ENCODE measurements at places on chromosomes 16 and 17.

DNA sequence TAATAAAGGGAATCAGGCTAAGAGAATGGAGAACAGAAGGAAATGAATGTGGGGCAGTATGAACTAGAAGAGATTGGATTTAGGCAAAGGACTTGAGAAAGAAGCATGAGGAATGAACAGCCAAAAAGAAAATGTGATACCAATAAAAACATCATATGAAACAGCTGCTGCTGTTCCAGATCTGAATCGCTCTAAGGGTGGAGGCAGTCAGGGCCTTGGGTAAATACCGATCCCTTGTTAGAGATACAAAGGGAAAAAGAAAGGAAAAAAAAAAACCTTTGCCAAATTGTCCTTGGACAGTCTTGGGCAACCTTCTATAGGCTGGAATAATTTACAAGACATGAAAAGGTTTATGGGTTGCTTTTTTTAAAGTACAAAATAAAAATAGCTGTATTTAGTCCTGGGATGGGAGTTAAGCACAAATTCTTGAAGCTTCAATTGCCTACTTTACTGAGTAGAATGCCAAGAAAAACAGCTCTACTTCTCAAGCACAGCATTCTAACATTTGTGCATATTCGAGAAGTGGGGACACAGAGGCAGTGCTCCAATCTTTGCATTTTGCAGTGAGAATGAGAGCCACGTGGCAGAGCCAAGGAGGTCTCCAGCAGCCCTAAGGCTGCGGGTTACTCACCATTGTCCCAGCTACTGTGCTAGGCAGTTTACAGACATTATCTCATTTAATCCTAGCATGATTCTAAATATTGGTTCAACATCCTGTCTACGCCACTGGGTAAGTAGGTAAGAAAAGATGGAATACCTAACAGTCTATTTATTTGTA, 43.3 kb upstream of the PSMD7 start:
- DNase-seq = no peak

DNA sequence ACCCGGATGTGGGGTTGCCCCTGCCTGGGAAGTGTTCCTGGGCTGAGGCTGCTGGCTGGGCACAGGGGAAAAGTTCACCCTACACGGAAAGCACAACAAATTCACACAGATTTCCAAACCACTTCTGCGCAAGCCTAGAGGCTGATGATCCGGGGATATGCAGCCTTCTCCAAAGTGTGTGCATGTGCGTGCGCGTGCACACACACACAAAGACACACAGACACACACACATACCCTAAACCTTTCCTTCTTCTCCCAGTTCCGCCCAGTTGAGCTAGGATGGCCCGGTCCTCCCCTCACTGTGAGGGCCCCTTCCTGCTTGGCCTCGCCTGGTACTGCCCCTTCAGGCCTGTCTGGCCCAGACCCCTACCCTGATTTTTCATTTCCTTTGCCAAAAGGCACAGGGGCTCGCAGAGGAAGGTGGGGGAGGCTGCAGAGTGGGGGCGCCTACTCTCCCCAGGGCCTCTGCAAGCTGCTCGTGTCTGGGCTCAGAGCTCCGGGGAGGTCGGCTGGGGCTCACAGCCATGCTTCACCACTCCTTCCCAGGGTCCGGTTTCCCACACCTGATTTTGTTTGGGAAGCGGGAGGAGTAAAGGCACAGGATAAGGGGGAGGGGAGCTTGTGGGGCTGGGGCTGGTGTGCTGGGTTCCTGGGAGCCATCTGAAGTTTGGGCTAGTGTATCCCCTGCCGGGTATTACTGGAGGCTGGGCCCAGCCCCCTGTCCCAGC, 144.7 kb downstream of the ENGASE start:
- DNase-seq = no peak

GRCh38 chr16:29662729-29663015, 375 bp upstream of the SPN start:
- DNase-seq = no peak

- no peak for DNase-seq
These were observed 156.5 kb downstream of the RGS9 start for GRCh38 chr17:65293584-65294180.

DNA sequence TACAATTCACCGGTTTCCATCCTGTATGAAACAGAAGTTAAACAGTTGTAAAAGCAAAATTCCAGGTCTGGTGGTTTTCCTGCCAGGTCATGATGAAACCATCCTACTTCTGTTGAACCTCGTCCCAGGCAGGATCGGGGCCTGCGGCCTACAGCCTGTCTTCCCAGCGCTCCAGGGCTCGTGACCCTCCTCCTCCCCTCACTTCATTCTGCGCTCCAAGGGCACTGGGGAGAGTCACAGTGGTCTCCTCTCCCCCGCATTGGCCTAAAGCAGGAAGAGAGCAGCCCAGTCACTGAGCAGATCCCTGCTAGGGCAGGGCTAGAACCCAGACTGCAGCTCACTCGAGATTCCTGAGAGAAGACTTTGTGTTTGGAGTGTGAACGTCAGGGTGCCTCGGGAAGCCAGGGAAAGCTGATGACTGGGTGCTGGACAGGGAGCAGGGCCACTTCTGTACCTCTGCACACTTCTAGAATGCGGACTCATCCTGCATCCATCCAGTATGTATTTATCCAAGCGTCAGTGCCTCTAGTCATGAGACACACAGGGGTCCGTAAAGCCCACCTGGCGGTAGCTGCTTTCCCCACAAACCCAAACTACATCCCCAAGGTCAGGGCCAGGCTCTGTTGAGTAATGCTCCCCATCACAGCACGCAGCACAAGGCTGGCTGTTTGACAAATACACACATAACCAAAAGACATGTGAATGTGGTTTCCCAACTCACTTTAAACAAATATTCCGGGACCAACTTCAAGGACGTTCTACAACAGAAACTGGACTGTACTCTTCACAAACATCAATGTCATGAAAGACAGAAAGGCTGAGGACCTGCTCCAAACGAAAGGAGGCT, 1.7 kb upstream of the ITGAE start:
- no peak for DNase-seq

GRCh38 chr17:74262601-74263000, 11.4 kb upstream of the DNAI2 start:
- no peak for DNase-seq

GRCh38 chr16:55021595-55022475, 91.2 kb downstream of the IRX5 start:
- no peak for DNase-seq

DNA sequence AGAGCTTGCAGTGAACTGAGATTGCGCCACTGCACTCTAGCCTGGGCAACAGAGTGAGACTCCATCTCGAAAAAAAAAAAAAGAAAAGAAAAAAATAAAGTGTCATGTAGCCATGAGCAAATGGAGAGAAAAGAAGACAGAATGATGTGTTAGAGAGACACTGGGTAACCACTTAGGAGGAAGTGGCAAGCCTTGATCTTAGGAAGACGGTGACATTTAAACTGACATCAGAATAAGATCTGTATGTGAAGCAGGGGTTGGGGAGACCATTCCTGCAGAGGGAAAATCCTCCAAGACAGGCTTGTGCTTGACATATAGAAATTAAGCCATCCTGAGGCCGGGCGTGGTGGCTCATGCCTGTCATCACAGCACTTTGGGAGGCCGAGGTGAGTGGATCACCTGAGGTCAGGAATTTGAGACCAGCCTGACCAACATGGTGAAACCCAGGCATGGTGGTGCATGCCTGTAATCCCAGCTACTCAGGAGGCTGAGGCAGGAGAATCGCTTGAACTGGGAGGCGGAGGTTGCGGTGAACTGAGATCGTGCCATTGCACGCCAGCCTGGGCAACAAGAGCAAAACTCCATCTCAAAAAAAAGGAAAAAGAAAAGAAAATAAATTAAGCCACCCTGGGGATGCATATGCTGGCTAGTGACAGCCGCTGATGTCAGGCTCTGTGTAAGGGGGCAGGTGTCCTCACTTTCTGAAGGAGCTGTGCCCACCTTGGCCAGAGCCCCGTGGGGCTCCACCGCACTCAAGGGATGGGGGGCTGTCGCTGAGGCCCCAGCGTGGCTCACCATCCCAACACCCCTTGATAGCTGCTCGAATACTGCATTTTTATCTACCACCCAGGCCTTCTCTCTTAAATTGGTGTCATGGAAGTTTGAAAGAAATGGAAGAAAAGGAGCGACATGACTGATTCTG, 13.1 kb upstream of the CYB5B start:
- no peak for DNase-seq

- no peak for DNase-seq
These were observed 4.3 kb upstream of the HES7 start for GRCh38 chr17:8128125-8128784.

GRCh38 chr16:30837904-30838303, 50.9 kb upstream of the ZNF629 start:
- no peak for DNase-seq

DNA sequence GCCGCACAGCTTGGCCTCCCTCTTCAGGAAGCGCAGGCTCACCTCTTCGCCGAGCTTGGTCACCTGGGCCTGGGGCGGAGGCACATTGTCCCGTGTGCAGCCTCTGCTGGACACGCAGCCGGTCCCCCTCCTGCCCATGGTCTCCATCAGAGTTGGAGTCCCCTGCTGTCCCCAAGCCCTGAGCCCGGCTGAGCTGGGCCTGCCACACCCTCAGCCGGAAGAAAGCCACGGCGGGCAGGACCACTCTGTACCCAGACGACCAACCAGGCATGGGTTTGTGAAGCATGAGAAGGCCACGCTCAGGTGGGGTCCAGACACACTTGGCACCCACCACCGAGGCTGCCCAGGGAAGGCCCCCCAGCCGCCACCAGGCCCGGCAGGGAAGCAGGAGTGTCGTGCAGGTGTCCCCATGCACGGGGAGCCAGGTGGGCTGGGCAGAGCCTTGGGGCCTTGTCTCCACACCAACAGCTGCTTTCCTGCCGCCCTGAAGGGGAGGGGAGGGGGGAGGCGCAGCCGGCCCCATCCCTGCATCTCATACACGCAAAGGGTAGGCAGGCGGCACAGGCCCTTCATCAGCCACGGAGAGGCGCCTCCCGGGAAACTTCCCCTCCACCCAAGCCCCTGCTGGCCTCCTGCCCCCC, 5.2 kb downstream of the CCDC154 start:
- DNase-seq = no peak

GRCh38 chr17:4272213-4272971, 8.6 kb upstream of the ANKFY1 start:
- DNase-seq = no peak

GRCh38 chr17:46979147-46979863, at the start of gene RPRML:
RPRML (minus strand) TSS chr17:46979253; CDS start chr17:46979007, 246 bp downstream.
- DNase-seq = no peak

DNA sequence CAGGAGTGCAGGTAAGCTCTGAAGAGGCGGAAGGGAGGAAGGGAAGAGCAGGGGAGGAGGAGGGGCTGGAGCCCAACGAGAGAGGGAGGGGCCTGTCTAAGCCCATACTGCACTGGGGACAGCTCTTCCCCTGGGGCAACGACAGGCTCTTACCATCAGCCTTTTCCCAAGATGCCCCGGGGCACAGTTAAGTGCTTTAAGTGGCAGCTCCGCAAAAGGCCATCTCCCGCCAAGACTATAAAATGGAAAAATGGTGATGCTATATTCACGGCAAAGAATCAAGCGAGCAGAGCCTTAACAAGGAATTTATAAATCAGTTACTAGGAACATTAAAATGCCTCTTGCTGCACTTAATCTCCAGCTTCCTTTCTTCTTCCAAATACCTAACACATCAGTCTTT, 110.2 kb upstream of the NLRP1 start:
- no peak for DNase-seq

GRCh38 chr16:59148056-59148768, 414.1 kb upstream of the GOT2 start:
- no peak for DNase-seq

- no peak for DNase-seq
These were observed 678 bp downstream of the EXOC7 start for GRCh38 chr17:76102944-76103273.

DNA sequence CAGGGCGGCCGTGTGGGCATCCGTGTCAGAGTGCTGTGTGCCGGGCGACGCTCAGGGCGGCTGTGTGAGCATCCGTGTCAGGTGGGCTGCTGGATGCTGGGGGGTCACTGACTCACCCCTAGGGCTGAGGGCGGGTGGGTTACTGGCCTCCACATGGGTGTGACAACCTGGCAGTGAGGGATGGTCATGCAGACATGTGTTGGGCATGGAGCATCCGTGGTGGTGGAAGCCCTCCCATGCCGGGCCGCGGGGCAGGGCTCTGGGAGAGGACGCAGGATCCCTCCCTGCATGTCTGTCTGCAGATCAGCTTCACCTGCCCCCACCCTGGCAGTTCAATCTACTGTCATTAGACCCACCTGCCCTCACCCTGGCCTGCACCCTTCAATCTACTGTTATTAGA, 56.3 kb downstream of the METRNL start:
- DNase-seq = no peak

DNA sequence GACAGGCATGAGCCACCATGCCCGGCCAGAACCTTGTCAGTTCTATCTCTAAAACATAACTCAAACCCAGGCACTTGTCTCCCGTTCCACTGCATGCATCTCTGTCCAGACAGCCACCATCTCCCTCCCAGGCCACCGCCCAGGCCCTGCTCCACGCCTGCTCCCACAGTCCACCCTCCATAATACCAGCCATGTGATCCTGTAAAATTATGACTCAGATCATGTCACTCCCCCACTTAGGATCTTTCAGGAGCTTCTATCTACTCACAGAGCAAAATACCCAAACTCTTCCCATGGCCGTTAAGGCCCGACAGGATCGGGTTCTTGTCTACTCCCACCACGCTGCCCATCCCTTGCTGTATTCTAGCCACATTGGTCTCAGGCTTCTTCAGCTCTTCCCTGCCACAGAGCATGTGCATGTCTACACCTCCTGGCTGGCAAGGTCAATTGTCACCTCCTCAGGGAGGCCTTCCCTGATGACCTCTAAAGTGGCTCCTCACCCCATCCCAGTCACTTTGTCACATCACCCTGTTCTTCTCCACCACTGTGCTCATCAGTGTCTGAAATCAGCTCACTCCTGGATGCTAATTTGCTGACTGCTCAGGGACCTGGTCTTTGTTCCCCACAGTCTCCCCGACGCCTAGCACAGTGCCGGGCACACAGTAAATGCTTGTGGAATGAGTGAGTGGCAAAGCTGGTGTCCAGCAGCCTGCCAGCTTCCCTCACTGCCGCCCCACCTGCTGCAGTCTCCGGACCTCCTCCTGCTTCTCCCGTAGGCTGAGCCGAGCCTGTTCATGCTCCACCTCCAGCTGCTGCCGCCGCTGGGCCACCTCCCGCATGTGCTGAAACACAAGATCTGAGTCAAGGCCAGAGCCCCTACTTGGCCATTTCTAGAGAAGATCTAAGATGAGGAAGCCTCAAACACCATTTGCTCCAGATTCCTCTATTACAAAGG, 6.7 kb downstream of the TSPOAP1 start:
- no peak for DNase-seq

GRCh38 chr17:56908001-56908542, 5.8 kb downstream of the TRIM25 start:
- no peak for DNase-seq

GRCh38 chr17:56594320-56595107, 1.0 kb downstream of the NOG start:
- DNase-seq = no peak

DNA sequence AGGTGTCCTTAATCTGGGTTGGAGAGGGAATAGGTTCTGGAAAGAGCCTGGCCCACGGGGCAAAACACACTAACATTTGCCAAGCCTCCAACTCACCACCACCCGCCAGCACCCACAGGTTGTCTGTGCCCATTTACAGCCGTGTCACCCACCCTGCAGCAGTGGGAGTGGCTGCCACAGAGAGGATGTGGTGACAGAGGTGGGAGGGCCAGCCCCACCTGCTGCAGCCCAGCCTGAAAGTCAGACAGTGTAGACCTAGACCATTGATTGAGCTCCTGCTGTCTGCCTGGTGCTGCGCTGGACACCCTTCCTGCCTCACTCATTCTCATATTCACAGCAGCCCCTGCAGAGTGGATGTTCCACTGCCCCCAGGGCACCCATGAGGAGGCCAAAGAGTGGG, 44.7 kb downstream of the IL21R start:
- no peak for DNase-seq
